ENCODE measurements at places on chromosomes 6 and 20. TPM values are rescaled to one million over a fixed set of nuclear protein-coding genes. Genes with fewer than 3 reads are reported as not detected.

Gene GTSF1L
- total RNA-seq = not detected

Gene FAM83D
- total RNA-seq = 0.49 TPM

Gene LIN28B
- total RNA-seq = not detected

Gene DPPA5
- not detected for total RNA-seq

Gene HMGN4
- 29.0 TPM for total RNA-seq

Gene SLC13A3
- 0.30 TPM for total RNA-seq

Gene FGD2
- 7.9 TPM for total RNA-seq

Gene LPIN3
- total RNA-seq = 18.1 TPM

Gene ZNF311
- total RNA-seq = 0.35 TPM

Gene CABLES2
- total RNA-seq = 18.1 TPM

Gene SRPK1
- 18.7 TPM for total RNA-seq

Gene STMND1
- total RNA-seq = not detected

Gene MCHR2
- total RNA-seq = not detected

Gene AVP
- total RNA-seq = 0.84 TPM

Gene RUNX2
- total RNA-seq = 0.43 TPM

Gene FAM209B
- not detected for total RNA-seq

Gene RAET1E
- total RNA-seq = 0.27 TPM

Gene C20orf204
- total RNA-seq = 0.30 TPM

Gene CRIP3
- total RNA-seq = 7.1 TPM

Gene SPATS1
- total RNA-seq = not detected

Gene ADGRF4
- not detected for total RNA-seq

Gene MYB
- 0.27 TPM for total RNA-seq

Gene KIAA0408
- 3.2 TPM for total RNA-seq

Gene SMPD2
- total RNA-seq = 4.4 TPM

Gene KCNK16
- total RNA-seq = not detected

Gene SNAP91
- total RNA-seq = 5.5 TPM

Gene LHFPL5
- total RNA-seq = not detected

Gene CSNK2B
- total RNA-seq = 97.3 TPM

Gene MEP1A
- not detected for total RNA-seq

Gene MOCS1
- total RNA-seq = 27.2 TPM

Gene OLIG3
- not detected for total RNA-seq

Gene SLPI
- total RNA-seq = 5.7 TPM

Gene SCAF8
- 47.4 TPM for total RNA-seq

Gene ARFRP1
- total RNA-seq = 34.2 TPM

Gene AGER
- 2.0 TPM for total RNA-seq

Gene CFB
- total RNA-seq = 8.8 TPM

Gene REM1
- 2.4 TPM for total RNA-seq

Gene NINL
- 7.8 TPM for total RNA-seq

Gene AKAP7
- 11.1 TPM for total RNA-seq

Gene SIRPD
- not detected for total RNA-seq

Gene RBBP8NL
- not detected for total RNA-seq

Gene UQCC2
- 215 TPM for total RNA-seq

Data from Right ventricle myocardium inferior (tissue), 1 donor.